Activated gamma-delta T cell (primary cell): ENCODE measurements at places on chromosomes 3 and 15.

GRCh38 chr3:64141476-64141875 is 83.8 kb downstream of the PRICKLE2 start:
- DNase-seq: no peak

GRCh38 chr15:54815556-54815955 is 381.2 kb downstream of the RSL24D1 start:
- no peak for DNase-seq

- no peak for DNase-seq
These were observed 160.1 kb downstream of the PLCL2 start for GRCh38 chr3:17044855-17045254.

DNA sequence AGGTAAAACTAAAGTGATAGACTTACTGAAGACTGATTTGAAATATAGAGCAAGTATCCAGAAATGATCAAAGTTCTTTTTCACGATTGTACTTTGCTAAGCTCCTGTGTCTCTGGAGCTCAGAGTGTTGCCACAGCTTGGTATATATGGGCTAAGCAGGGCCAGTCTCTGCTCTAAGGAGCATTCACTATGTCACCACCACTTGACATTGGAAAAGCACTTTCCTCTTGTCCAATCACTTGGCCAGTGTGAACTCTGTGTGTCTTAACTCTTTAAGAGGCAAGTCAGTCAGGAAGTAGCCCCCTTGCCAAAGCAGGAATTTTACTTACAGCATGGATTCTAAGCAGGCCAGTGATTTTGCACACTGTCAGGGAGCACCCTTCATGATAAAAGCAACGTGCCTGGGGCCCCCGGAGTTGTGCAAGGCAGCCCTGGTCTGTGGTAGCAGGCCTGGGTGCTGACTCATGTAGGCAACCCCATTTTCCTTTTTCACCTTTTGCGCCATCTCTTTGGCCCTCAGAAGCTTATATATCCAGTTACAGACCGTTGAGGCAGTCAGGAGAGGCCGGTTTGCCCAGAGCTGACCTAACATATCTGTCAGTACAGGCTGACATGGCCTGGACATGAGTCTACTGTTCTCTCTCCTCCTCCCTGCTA is 73.0 kb downstream of the HCN4 start:
- DNase-seq: no peak

GRCh38 chr3:122646146-122646988 is 34.3 kb upstream of the PARP14 start:
- DNase-seq: no peak

DNA sequence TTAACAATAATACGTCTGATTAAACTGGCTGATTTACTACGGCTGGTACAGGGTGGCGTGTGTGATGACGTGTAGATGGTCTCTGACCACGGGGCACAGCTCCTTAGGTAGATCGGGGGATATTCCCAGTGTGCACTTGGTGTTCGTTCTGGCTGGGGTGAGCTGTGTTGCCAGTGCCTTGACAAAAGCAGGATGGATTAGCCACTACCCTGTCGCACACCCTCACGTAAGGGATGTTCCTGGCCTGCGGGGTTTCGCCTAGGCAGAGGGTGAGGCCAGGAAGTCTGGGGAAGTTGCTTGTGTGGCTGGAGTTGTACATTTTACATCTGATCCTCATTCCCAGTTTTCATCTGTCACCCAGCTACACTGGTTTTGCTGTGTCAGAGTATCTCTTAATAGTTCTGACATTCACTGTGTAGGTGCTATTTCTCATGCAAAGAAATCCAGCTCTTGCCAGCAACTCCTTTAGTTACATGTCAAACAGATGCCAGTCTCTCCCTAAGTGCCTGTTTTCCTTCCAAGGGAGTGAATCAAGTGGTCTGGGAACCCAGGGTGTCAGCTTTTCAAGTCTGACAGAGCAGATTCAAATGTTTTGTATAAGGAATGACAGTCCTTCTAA is 66.1 kb upstream of the CCR4 start:
- DNase-seq: no peak

DNA sequence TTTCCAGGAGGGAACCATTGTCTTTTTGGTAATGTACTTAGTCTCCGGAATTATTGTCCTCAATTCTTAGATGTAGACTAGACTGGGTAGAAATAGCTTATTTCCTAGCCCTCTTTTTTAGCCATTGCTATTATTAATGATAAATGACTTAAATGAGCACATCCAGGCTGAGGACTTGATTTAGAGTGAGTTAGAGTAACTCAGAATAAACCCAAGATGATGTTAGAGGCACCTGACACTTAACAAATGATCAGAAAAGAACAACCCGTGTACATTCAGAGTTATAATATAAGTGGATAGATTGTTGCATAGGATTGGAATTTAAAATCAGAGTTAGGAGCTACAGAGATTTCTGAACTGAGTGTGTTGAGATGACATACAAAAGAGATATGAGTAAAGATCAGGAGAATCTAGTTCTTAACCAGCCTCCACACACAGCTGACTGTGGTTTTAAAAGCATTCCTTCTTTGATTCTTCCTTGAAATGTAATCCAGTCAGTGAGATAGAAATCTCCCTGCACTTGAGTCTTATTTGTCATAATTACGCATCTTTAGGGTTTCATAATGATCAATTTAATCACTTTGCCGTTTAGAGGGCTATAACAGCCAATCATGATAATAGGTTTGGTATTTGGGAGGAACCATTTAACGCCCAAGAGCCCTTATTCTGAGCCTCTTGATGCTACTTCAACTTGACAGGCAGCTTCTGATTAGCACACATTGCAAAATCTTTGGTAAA is 366.5 kb downstream of the GAP43 start:
- DNase-seq: no peak

DNA sequence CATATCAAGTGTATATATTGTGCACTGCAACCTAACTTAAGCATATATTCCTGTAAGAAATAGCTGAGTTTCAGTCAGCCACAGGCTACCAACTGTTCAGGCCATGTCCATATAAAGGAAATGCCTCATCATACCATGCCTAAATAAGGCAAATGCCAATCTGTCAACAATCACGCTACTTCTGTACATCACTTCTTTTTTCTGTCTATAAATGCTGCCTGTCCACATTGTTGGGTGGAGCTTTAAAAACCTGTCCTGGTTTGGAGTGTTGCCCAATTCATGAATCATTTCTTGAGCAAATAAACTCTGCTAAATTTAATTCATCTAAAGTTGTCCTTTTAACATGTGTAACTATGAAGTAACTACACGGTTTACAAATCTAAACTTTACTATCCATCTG is 1091.9 kb downstream of the NSUN3 start:
- no peak for DNase-seq

- DNase-seq: no peak
These were observed 58.8 kb downstream of the CLASP2 start for GRCh38 chr3:33658991-33659848.

DNA sequence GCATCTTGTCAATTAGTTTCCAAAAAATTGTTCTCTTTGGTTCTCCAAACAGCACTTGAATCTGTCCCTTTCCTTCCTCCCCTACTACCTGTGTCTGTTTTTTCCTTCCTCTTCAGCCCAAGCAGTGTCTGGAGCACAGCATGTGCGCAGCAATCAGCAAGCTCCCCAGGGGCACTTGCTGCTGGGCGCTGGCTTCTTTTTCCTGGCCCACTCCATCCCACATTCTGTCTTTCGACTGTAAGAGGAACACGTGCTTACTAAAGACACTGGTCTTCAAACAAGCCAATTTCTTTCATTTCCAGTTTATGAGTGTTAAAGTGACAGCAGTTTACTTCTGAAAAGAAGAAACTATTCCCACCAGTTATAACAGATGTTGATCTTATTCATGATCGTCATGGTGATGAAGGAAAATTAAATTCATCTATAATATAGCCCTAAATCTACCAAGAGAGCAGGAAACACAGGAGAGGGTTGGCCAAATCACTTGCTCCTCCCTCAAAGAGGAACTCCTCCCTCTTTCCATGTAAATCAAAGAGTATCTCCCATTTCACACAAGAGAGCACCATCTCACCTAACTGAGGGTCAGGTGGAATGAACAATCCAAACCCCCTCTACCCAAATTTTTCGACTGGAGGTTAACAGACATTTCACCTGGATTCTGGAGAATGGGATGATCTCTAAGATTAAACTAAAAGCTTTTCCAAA is 115.4 kb downstream of the IGF2BP2 start:
- DNase-seq: no peak

- no peak for DNase-seq
These were observed 508 bp downstream of the GORASP1 start for GRCh38 chr3:39106851-39107387.

DNA sequence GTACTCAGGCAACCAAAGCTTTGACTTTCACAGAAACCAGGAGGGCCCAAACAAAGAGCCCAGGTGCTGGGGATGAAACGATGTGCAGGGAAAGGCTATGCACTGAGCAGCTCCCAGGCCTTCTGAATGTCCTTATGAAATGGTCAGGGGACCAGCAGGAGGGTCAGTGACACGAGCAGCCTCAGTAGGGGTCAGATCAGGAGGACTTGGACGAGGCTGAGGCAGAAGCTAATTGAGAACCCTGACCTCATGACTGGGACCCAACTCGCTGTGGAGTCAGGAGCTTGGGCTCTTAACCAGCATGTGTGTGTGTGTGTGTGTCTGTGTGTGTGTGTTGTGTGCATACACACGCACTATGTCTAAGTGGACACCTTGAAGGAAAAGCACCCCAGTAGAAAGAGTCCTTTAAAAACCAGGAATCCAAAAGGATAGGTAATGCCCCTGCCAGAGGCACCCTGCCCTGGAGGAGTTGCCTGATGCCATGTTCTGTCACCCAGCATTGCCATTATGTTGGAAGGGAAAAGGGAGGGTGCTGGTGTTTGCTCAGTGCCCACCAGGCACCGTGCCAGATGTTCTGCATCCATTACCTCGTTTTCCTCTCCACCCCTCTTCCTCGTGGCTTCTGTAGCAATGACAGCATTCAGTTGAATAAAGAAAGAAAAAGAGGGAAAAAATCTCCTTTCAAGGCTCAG is 50.9 kb downstream of the CORO2B start:
- no peak for DNase-seq

DNA sequence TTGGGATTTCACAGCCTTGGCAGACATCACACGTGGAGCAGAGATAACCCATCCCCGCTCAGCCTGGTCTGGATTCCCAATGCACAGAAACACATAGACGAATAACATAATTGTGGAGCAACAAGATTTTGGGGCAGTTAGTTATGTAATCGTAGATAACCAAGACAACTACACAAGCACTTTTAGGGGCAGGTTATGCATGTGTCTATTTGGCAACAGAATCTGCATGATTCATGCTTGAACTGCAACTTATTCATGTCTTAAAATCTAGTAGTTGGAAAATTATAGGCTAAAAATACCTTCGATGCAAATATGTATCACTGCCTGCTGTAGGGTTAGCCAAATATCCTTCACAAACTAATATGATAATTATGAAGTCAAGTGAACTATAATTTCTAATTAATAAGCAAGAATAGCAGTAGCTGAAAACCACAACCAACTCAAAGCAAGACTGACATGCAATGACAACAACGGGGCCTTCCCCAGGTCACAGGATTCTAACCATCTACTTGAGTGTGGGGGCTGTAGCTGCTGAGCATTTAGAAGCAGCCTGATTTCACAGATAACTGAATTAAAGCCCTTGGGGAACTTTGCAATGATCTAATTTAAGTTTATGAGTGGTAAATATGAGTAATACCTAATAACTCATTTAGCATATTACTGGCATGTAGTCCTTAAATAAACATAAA is 31.1 kb downstream of the DGKG start:
- DNase-seq: no peak

GRCh38 chr15:69754313-69754712 is 301.7 kb downstream of the RPLP1 start:
- DNase-seq: no peak

DNA sequence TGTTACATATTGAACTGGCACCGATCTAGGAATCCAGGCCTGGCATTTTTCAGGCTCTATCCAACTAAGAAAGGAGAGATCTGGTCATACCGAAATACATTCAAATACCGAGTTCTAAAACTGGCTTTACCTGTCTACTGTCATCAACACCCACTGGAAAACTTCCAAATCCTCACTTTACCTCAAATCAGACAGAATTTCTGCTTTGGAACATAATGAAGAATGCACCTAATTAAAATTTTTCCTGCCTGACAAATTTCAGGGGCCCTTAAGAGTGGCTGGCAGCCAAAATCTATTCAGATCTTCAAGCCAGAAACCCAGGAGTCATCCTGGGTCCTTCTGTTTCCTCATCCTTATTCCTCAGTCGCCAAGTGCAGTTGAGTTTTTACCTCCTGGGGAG is 198.6 kb upstream of the FEZF2 start:
- no peak for DNase-seq

DNA sequence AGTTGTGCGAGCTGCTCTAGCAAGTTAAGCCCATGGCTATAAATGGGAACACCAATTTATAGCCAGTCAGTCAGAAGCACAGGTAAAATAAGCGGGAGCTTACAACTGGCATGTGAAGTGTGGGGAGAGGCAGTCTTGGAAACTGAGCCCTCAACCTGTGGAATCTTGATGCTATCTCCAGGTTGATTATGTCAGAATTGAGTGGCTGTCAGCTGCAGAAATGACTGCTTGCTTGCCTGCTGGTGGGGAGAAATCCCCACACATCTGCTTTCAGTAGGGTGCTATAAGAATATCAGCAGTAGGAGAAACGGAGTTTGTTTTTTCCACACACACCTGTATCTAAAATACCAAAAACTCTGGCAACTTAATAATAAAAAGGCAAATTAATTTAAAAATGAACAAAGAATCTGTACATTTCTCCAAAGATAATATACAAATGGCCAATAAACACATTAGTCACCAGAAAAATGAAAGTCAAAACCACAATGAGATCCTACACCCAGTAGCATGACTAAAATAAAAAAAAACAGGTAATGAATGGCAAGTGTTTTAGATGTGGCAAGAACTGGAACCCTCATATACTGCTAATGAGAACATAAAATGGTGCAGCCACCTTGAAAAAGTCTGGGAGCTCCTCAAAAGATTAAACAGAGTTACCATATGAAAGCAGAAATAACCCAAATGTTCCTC is 26.0 kb upstream of the MAP4 start:
- no peak for DNase-seq

GRCh38 chr3:107128946-107129345 is 248.3 kb upstream of the CCDC54 start:
- DNase-seq: no peak

DNA sequence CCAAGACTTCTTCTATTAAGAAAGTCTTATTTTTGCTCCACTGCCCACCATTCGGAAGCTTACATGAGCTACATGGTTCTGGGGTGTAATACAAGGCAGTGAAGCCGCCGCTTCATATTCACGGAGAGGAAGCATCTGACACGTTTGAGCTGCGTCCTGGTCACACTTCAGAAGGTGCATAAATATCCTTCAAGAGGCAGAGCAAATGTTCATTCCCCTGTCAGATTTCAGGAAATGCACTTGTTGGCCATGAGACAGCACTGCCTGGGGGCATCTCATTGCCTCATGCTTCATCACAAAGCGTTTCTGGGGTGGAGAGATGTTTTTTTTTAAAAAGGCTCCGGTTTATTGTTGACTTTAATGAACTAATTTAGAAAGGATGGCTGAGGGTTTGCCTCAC is 119.9 kb downstream of the CADPS start:
- DNase-seq: no peak
